ENCODE measurements at places on chromosomes 2 and 18. TPM values are rescaled to one million over a fixed set of nuclear protein-coding genes. Genes with fewer than 3 reads are reported as not detected.

DNA sequence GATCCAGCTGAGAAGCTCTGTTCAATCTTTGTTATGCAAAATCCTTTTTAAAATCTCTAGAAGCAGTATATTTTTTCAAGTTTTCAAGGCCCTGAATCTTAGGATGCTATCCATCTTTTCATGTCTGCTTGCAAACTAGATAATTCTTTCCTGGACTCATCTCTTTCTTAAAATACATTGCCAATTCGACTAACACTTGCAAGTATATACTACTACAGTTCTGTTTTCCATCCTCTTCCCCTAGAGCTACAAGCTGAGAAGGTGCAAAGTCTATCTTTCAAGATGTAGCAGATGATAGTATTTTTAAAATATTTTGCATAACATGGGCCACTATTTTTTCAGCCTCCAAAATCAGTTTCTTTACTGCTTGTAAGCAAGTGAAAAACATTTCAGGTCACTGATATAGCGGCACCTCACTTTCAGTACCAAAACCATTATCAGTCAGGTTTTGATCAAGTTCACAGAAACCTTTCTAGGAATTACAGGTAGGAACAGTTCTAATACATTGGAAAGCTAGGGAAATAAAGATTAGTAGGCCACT, 196.4 kb upstream of the CDH20 start:
- no peak for DNase-seq

- no peak for DNase-seq
Measured at GRCh38 chr2:219404954-219405353, 13.2 kb upstream of the DES start.

DNA sequence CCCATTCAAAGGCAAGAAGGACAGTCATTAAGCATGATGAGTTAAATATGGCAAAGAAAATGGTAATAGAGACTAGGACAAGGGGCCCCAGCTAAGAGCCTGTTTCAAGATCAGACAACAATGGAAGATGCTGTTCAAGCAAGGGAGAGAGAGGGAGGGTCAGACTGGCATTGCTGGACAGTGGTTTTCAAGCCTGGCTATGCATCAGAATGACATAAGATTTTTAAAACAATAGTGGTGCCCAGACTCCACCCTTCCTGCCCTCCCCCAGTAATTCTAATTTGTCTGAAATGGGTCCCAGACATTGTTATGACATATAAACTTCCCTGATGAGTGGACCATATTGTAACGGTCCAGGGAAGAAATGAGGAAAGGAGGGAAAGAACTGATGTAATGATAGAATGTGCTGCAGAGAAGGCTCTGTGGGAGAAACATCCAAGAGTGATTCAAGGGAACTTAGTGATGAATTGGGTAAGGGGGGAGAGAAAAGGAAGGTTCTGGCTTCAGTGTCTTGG, 112.9 kb upstream of the TRIB2 start:
- no peak for DNase-seq

GRCh38 chr18:74679006-74679678, 81.5 kb downstream of the ZNF407 start:
- no peak for DNase-seq

- DNase-seq = no peak
Measured at GRCh38 chr2:29025711-29026110, 44.6 kb downstream of the TOGARAM2 start.

GRCh38 chr2:234980451-234981187, 28.8 kb downstream of the SH3BP4 start:
- no peak for DNase-seq

The COLEC11 gene
- 2.1 TPM for total RNA-seq
